ENCODE measurements at places on chromosomes 5 and 9. TPM values are rescaled to one million over a fixed set of nuclear protein-coding genes. Genes with fewer than 3 reads are reported as not detected.

- no peaks in the 10 kb centered on the region for H3K36me3 ChIP-seq
- H3K4me1 ChIP-seq = peaks cover 17% of the 10 kb centered on the region
- DNase-seq = no peak
- peaks cover 17% of the 10 kb centered on the region for H3K27me3 ChIP-seq
- H3K27ac ChIP-seq = peak overlapping the region; percentile 5
Measured at GRCh38 chr5:77936365-77936693, 160.2 kb upstream of the TBCA start.

DNA sequence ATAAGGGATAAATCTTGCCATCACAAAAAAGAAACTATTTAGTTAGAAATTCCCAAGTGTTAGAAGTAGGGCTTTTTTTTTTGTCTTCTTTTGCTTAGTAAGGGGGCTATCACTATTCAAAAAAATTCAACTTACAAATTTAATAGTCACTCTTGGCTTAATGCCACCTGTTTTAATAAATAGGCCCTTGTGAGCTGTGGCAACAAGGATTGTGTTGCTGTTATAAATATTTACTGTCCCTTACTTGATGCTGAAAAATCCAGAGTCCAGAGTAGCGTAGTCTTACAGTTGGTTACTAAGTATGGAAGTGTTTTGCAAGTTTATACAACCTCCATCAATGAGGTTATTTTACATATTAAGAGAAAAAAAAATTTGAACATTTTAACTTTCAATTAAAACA lies 21.4 kb upstream of the CEP78 start:
- peaks cover 22% of the 10 kb centered on the region for H3K4me1 ChIP-seq
- H3K4me3 ChIP-seq = no peak overlapping the region
- no peaks in the 10 kb centered on the region for H3K36me3 ChIP-seq
- H3K27me3 ChIP-seq = no peaks in the 10 kb centered on the region
- H3K27ac ChIP-seq = no peak overlapping the region

DNA sequence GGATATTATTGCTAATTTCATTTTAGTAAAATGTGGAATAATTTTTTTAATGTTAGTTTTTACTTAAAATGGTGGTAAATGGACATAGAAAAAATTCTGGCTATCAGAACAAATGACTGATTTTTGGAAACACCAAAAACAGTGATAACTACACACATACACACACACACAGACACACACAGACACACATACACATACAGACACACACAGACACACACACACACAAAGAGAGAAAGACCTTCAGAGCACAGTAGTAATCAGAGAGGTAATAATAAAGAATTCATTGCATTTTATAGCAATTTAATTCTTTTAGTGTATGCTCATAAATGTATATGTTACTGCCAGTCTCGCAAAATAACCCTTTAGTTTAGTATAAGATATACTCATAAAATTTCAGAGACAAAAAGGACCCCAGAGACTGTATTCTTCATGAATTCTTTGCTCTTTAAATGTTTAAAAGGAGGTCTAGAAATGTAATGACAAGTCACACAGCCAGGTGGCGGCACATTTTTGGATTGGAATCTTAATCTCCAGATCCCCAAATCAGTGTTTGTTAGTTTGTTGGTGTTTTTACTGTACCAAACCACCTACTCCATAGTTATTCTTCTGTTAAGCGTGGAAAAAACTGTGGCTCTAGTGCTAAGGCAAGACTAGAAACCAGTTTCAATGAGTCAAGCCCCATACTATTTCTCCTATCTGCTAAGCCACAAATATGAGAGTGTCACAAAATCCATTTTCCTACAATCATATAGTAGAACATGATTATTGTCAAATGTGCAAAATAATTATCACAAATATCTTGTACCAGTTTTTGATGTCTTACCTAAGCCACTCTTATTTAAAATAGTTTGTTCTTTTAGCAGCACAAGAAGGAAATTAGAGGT lies 109.9 kb downstream of the EDIL3 start:
- H3K4me3 ChIP-seq = no peak overlapping the region
- no peaks in the 10 kb centered on the region for H3K36me3 ChIP-seq
- no peak overlapping the region for H3K27ac ChIP-seq
- no peaks in the 10 kb centered on the region for H3K27me3 ChIP-seq

- no peaks in the 10 kb centered on the region for H3K4me1 ChIP-seq
- H3K4me3 ChIP-seq = no peak overlapping the region
Measured at GRCh38 chr5:73596705-73597328, 29.2 kb upstream of the ARHGEF28 start.

DNA sequence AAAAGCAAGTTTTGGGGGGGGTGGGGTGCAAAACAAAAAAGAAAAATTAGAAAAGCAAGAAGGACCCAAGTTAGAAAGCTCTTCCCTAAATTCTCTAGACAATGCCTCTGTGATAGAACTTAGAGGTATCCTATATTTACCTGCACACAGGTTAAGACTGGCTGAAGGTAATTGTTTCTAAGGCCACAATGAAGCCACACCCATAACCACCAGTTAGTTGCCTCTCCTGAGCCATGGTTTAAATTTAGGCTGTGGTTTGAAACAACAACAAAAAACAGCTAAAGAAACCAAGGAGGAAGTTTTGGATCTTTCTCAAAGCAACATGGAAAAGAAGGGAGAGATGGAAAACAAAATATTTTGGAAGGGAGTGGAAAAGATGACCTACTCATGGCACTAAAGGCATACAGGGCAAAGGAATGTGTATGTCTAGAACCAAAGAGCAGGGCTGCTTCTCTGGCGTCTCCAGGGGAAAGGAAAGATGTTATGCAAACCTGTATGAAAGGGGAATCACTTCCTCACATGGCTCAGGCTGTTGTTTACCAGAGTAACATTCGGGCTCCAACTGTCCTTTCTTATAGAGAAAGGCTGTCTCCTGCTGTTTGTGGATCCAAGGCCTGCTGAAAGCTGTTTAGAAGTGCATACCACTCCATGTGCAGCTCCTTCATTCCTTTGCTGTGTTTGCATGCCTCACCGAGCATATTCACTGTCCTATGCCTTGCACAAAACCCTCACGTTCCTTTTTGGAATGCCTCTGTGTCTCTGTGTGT lies 408.9 kb upstream of the MPDZ start:
- no peak overlapping the region for H3K4me3 ChIP-seq
- no peak overlapping the region for H3K27ac ChIP-seq
- no peaks in the 10 kb centered on the region for H3K27me3 ChIP-seq
- no peak for DNase-seq
- no peaks in the 10 kb centered on the region for H3K36me3 ChIP-seq

DNA sequence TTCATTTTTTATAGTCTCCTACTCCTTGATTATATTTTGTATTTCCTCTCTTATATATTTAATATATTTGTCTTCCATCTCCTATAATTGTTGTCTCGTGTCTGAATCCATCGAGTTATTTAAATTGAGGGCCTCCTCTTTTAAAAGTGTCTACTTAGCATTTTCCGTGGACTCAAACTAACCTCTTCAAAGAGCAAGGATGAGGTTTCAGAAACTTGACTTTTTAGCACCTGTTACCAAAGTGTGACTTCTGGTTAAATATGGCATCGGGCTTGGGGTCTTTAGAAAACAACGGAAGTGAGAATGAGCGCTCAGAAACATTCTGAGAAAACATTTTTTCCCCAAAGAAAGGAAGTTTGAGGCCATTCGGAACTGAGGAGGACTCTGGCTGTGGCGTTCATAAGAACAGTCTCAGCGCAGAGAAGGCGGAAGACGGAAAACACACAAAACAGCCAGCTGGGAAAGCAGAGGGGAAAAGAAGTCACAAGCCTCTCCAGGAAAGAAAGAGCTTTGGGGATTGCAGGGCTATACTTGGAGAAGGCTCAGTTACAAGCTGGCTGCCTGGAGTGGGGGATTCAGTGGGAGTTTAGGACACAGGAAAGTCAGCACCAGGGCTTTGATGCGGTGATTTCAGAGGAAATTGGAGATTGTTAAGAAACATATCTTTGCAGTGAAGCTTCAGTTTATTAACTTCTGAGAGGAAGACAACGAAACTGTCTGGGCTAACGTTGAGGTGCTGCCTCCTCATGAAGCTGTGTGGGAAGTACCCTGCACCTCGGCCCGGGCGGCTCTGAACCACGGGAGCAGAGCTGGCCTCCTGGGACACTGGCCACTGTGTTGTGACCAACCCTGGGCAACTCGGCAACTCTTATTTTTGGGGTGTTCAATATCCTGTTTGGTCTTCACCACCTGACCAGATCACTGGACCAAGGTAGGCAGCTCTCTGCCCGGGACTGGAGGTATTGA lies 25.1 kb upstream of the IRX2 start:
- DNase-seq = no peak
- no peaks in the 10 kb centered on the region for H3K27me3 ChIP-seq
- H3K36me3 ChIP-seq = no peaks in the 10 kb centered on the region
- H3K27ac ChIP-seq = no peak overlapping the region
- no peaks in the 10 kb centered on the region for H3K4me1 ChIP-seq

The FOXD4L5 gene
- not detected for polyA plus RNA-seq

GRCh38 chr9:31210978-31211570 lies 1173.4 kb upstream of the ACO1 start:
- no peak overlapping the region for H3K27ac ChIP-seq
- H3K27me3 ChIP-seq = no peaks in the 10 kb centered on the region
- no peaks in the 10 kb centered on the region for H3K36me3 ChIP-seq

- H3K4me3 ChIP-seq = no peak overlapping the region
- H3K36me3 ChIP-seq = no peaks in the 10 kb centered on the region
- peaks cover 1% of the 10 kb centered on the region for H3K4me1 ChIP-seq
- H3K27me3 ChIP-seq = no peaks in the 10 kb centered on the region
- DNase-seq = no peak
Measured at GRCh38 chr9:72327631-72328030, 37.4 kb downstream of the ZFAND5 start.

- peak overlapping the region; percentile 23 for H3K27ac ChIP-seq
- no peaks in the 10 kb centered on the region for H3K4me1 ChIP-seq
- no peaks in the 10 kb centered on the region for H3K36me3 ChIP-seq
- no peak for DNase-seq
- no peak overlapping the region for H3K4me3 ChIP-seq
Measured at GRCh38 chr5:164356790-164357189, 851.4 kb downstream of the MAT2B start.

DNA sequence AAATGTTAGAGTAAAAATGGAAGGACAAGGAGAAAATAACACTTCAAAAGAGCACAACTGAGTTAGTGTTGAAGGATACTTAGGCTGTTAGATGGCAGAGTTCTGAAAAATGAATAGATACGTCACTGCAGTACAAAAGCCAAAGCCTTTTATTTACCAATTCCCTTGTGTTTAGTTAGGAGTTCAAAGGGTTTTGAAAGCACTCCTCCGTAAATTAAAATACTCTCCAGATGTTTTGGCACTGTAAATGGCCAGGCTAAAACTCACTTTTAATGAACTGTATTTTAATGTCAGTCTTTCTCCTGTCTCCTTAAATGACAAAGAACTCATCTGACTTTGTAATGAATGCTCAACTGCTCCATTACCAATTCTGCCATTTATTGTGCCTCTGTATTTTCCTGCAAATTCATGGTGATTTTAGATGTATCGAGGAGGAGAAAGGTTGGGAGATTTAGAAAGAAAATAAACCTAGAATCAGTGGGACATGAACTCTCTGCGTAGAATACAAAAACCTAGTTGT lies 1727.2 kb downstream of the MAT2B start:
- H3K27me3 ChIP-seq = no peaks in the 10 kb centered on the region
- H3K27ac ChIP-seq = no peak overlapping the region
- no peak overlapping the region for H3K4me3 ChIP-seq
- no peak for DNase-seq
- H3K4me1 ChIP-seq = no peaks in the 10 kb centered on the region

DNA sequence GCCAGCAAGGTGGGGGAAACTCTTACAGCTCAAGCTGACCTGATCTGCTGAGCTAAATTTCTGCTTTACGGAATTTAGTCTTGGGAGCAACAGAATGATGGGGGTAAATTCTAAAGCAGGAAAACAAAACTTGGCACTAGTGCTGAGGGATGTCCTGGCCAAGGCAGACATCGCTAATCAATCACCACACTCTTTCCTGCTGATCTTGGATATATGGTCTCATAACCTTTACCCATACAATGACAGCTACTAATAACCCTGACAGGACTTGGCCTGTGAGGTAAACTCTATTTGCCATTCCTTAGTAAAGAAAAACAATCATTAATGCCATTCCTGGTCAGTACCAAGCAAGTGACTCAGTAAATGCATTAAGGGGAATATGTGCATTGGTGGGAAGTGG lies 51.5 kb downstream of the PPARGC1B start:
- H3K4me3 ChIP-seq = peak overlapping the region; percentile 32
- no peaks in the 10 kb centered on the region for H3K27me3 ChIP-seq
- peaks cover 58% of the 10 kb centered on the region for H3K4me1 ChIP-seq
